GM12891 (cell line): ENCODE measurements at places on chromosomes 2 and 18.
A peak's percentile ranks its signal among the peaks of the same experiment; 100 is the strongest.

- DNase-seq = no peak
These were observed 769.9 kb downstream of the TSN start for GRCh38 chr2:122525336-122525735.

- DNase-seq = no peak
These were observed 80.5 kb downstream of the NFATC1 start for GRCh38 chr18:79476031-79476917.

DNA sequence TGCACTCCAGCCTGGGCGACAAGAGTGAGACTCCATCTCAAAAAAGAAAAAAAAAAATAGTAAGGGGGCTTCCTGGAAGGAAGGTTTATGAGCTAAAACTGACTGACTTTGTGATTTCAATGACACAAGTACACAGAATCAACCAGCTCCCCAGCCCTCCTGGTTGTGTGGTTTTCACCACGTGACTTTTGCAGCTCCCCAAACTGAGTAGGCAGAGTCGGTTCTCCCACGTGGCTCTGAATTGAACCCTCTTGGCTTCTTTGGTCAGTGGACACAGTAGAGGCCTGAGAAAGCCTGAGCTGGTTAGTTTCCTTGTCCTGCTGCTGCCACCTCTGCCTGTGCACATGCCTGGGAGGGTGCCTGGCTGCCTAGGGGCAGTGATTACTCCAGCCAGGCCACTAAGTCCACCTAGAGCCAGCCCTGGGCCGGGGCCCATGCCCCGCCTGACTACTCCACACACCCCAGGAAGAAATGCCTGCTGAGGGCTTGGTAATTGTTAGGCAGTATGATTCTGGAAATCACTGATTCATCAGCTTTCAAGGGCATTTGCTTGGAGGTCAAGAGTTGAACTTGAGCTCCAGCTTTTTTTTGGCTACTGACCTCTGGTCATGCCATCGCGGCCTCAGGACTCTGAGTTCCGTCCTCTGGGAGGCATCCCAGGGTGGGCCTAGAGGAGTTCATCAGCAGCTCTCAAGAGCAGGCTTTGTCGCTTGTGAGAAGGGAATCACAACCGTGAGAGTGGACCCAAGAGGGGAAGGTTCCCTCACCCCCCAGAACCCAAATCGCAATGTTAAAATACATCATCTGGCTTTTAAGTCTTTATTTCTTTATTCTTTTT is 431.9 kb upstream of the HS6ST1 start:
- DNase-seq = no peak

GRCh38 chr2:67218056-67218455 is 179.1 kb upstream of the ETAA1 start:
- no peak for DNase-seq

DNA sequence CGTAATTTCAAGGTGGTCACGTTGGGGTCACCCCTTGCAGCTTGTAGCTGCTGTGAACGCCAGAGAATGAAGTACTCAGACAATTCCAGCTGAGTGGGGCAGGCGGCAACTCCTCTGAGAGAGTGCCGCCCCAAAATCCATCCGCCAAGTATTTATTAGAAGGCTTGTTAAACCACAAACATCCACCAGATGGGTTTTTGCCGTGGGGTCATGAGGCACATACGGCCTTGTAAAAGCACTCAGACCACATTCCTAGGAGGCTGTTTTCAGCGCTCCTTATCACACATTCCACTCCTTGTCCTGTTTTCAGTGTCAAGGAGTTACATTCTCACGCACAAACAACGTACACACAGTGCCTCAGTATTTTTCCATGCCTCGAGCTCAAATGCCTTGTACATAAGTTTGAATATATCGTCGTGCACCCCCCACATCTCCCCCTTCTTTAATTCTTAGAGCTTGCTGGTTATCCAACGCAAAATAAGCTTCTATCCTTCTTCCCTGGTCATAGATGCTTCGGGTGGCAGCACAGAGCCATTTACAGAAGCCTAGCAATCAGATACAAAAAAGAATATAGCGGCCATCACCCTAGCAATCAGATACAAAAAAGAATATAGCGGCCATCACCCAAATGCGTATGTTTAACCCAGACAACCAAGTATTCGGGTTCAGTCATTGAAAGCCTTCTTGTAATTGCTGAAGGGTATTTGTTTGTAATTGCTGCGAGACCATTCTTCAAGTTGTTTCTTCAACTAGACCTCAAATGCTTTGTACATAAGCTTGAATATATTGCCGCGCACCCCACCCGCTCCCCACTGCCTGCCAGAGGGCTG is 7.3 kb downstream of the ALPP start:
- no peak for DNase-seq

- no peak for DNase-seq
These were observed 438.0 kb downstream of the LRP1B start for GRCh38 chr2:141692829-141693228.

GRCh38 chr2:107466984-107467773 is 359.5 kb upstream of the RGPD4 start:
- DNase-seq = no peak

- peak; percentile 10 for DNase-seq
These were observed 4.2 kb downstream of the ERFE start for GRCh38 chr2:238162846-238163441.

- DNase-seq = no peak
These were observed 102.0 kb upstream of the LRATD1 start for GRCh38 chr2:14530506-14530905.

DNA sequence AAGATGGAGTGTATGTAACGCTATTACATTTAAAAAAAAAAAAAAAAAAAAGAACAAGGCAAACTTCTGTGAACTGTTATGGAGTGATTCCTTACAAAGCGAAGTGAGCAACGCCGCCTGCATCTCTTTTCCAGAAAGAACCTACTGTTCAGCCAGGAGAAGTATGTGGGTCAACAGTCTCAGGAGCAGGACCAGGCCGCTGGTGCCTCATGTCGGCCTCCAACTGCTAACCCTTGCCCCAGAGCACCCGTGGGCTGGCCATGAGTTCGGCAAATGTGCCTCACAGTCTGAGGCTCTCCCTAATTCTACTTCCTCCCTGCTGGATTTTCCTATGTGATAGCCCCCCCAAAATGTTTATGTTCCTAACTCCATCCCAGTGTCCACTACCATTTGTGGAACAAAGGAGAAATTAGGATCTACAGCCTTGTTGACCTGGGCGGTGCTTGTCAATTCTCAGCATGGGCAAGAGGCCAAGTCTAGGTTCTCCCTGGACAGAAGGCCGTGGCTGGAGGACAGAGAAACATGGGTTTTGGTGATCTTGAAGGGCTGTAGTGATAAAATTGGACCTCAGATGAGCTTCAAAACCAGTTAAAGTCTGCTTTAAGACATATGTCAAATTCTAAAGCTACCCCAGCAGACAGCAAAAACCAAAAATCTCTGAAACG is 15.9 kb downstream of the FAM168B start:
- no peak for DNase-seq
